ENCODE measurements at places on chromosomes 1 and 21. TPM values are rescaled to one million over a fixed set of nuclear protein-coding genes. Genes with fewer than 3 reads are reported as not detected.

The BCAR3 gene
- polyA plus RNA-seq, result 23.1 TPM

The BEND5 gene
- 25.7 TPM for polyA plus RNA-seq

The IFNLR1 gene
- 5.1 TPM for polyA plus RNA-seq

The MRPS21 gene
- 75.9 TPM for polyA plus RNA-seq

The DENND2C gene
- polyA plus RNA-seq, result 4.9 TPM

The RBM11 gene
- polyA plus RNA-seq, result 4.5 TPM

The RNU1-3 gene
- polyA plus RNA-seq, result not detected

The TSPAN1 gene
- polyA plus RNA-seq, result 90.5 TPM

The SLC44A5 gene
- polyA plus RNA-seq, result 19.9 TPM

The CD53 gene
- 6.8 TPM for polyA plus RNA-seq

The AADACL3 gene
- polyA plus RNA-seq, result not detected

The VCAM1 gene
- 29.0 TPM for polyA plus RNA-seq

The AUNIP gene
- 3.5 TPM for polyA plus RNA-seq

The IFI44 gene
- 12.2 TPM for polyA plus RNA-seq

The MINDY1 gene
- polyA plus RNA-seq, result 54.9 TPM

The CNR2 gene
- 0.12 TPM for polyA plus RNA-seq

The PI4KB gene
- polyA plus RNA-seq, result 72.7 TPM

The CFHR3 gene
- polyA plus RNA-seq, result 0.24 TPM

The KCNT2 gene
- 9.8 TPM for polyA plus RNA-seq

The SPRR2B gene
- 0.16 TPM for polyA plus RNA-seq

The LPAR3 gene
- 0.87 TPM for polyA plus RNA-seq

The LRRC40 gene
- 24.1 TPM for polyA plus RNA-seq

The KRTAP11-1 gene
- polyA plus RNA-seq, result not detected

The GCSAML gene
- 1.3 TPM for polyA plus RNA-seq

The TLCD4 gene
- polyA plus RNA-seq, result 5.1 TPM
